ENCODE measurements at places on chromosomes 2 and 18.
A peak's percentile ranks its signal among the peaks of the same experiment; 100 is the strongest.

- DNase-seq = no peak
These were observed 26.7 kb downstream of the CTLA4 start for GRCh38 chr2:203894262-203894661.

DNA sequence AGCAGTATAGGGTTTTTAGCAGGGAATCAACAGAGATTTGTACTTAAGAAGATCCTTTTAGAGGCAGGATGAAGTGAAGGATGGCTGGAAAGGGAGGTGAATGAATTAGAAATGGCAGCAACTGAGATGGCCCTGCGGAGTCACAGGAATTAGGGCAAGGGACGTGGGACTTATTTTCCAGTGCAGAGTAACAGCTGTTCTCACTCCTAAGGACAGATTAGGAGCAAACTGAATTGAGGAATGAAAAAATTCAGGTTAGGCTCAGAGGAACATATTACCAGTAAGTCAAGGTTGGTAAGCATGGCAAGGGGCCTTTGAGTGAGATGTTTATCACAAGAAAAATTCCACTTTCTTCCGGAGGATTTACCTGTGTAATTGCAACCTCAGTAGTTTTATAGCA, 34.4 kb downstream of the COL4A3 start:
- no peak for DNase-seq

- DNase-seq = no peak
These were observed 131.6 kb upstream of the MSH6 start for GRCh38 chr2:47651296-47651695.

GRCh38 chr2:238821391-238821790, 26.5 kb upstream of the TWIST2 start:
- DNase-seq = no peak

- DNase-seq = no peak
These were observed 411.2 kb downstream of the RND3 start for GRCh38 chr2:150076281-150076680.

GRCh38 chr2:119608553-119608952, 64.3 kb downstream of the CFAP221 start:
- no peak for DNase-seq

GRCh38 chr18:37294951-37295350, 270.6 kb downstream of the CELF4 start:
- no peak for DNase-seq

GRCh38 chr2:241984271-241984655, 114.7 kb downstream of the RTP5 start:
- DNase-seq = no peak

GRCh38 chr2:249538-250042, 14.2 kb downstream of the SH3YL1 start:
- no peak for DNase-seq

GRCh38 chr2:1854729-1855547, 110.6 kb upstream of the PXDN start:
- peak; percentile 43 for DNase-seq

- DNase-seq = no peak
These were observed 170.2 kb downstream of the ATAD2B start for GRCh38 chr2:23756593-23757292.

DNA sequence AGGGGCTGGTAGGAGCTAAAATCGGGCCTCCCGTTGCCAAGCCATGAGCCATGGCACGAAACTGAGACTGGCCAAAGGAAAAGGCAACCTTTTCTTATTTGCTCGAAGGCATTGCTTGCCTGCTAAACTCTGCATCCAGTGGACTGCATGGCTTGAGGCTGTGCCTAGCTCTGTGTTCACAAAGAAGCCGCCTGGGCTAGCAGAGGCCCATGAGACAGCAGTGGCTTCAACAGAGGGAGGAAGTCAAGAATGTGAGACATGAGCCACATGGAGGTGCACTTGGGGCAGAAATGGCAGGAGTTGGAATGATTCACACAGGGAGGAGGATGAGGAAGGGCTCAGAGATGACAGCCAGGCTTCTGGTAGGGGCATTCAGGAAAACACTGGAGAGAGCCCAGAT, 33.5 kb downstream of the TPRKB start:
- DNase-seq = no peak

DNA sequence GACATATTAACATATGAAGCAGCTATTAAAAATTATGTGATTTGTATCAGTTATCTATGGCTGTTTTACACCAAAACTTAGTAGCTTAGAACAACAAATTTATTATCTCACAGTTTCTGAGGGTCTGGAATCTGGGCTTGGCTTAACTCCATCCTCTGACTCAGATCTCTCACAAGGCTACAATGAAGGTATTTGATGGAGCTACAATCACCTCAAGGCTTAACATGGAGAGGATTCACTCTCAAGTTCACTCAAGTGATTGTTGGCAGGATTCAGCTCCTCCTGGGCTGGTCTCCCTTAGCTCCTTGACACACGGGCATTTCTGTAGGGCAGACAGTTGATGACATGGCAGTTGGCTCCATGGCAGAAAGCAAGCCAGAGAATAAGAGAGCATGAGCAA, 133.0 kb upstream of the SLC14A2 start:
- no peak for DNase-seq

DNA sequence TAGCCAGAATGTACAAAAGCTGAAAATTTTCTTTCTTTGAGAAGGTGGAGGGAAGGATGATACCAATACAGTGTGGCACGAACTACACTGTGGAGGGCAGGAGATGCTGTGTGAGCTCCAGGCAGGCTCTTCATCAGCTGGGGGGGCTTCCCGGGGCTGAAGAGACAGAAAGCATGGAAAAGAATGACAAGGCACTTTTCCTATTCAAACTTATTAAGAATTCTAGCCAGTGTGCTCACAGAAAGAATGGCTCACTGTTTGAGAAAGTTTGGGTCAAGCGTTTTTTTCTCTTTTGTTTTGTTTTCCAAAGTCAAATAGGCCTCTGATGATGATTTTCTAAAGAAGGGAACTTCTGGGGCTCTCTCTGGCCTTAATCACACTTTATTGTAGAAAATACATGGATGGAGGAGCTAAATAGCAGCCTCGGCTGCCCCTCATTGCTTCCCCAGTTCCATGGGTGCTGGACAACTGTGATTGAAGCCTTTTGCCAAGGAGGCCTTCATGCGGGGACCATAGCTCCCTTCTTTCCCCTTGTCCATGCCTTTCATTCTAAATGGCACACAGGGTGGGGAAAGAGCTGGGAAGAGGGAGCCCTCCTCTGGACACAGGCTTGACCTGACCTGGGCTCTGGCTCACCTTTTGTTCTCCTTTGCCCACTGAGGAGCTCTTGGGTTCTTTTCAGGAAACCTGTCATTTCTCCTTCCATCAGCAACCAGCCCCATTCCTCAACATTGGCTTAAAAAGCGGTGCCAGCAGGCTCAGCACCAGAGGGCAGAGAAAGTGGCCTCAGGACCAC, 130.6 kb downstream of the TDRD15 start:
- DNase-seq = no peak

DNA sequence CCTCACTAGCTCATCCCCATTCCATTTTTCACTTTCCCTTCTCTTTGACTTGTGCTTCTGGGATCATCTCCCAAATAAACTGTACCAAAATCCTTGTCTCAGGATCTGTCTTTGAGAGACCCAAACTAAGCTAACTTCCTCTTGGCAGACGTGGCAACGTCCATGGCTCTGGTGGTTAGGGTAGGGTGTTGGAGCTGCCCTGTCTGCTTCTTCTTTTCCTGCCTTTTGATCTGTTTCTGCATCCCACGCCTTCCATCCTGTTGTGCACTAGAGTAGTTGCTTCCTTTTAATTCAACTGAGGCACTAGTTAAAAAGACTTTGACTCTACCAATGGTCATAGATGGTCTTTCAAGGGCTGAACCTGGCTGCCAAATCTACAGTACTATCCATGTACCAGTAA, 5.5 kb upstream of the MAP4K4 start:
- DNase-seq = no peak

DNA sequence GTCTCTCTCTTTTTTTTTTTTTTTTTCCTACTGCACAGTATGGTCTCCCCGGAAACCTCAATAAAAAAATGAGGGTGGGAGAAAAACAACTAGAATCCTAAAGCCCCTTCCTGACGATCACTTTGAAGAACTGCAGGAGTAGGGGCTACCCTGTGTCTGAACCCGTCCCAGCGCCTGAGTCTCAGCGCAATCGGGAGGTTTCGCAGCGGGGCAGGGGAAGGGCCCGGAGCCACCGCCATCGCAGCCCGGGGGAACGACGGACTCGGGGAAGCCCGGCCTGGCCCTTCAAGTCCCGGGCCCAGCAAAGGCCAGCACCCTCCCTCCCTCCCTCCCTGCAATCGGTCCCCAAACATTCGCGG, 411 bp downstream of the NARS1 start:
- DNase-seq = no peak

DNA sequence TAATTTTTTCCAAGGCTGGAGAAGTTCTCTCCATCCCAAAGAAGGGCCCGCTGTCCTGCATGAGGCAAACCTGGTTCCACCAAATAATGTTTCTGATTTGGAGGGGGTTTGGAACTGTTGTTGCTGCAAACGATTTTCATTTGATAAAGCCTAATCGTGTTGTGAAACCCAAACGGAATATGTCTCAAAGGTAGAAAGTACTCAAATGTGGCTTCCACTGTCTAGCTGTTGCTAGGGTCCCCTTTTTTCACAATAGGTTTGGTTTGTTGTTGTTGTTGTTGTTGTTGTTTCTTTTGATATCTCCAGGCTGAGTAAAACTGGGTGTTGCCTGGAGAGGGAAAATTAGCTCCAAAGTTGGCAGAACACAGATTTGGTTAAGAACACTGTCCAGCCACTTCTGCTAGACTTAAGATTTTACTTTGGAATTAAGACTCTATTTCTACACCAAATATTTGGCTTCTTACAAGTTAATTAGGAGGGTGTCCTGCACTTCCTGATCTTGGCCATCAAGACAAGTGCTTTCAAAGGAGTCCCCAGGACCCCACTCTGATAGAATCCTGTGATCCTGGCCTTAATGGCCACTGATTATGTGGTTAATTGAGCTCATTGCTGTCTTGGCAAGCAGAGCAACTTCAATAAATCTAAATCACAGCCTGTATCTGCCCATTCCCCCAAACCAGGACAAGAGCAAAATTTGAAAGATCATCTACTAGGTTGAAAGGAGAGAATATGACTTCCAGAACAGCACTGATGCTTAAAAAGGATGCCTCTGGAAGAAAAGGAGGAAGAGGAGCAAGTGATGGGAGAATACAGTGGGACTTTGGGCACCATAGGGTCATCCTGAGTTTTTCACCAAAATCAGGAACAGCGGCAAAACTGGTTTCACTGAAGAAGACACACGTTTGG, 3.3 kb upstream of the HOXD13 start:
- no peak for DNase-seq

DNA sequence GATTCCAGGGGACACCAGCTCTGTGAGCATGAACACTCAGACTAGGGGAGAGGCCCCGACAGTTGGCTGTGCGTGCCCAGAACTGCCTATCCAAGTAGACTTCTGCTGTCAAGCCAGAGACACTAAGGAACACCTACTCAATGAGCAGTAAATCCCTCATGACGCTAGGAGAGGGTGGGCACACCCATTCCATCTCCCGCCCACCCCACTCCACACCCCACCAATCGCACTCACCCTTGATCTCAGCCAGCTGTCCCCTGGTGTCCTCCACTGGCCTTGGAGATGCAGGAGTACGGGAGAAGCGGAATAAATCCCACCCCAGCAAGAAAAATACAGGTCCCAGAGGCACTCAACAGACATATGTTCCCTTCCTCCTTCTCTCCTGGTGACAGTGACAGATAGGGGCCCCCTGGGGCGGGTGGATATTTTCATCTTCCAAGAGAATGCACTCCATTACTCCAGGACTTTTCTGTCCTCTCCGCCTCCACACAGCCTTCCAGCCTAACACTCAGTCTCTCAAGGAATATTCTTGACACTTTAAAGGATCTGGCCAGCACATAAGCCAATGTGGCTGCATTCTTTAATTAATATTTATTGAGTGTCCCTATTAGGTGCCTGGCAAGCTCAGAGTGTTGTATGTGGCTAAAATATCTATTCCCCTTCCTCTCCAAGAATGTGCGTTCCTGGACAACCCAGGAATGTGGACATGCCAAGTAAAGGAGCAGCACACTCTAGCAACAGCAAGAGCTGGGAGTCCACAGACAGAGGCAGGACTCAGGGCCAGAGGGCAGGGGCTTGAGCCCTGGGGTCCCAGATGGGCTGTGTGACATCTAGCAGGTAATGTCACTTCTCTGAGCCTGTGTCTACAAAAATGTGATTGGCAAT, 13.1 kb upstream of the SMAD7 start:
- DNase-seq = no peak

DNA sequence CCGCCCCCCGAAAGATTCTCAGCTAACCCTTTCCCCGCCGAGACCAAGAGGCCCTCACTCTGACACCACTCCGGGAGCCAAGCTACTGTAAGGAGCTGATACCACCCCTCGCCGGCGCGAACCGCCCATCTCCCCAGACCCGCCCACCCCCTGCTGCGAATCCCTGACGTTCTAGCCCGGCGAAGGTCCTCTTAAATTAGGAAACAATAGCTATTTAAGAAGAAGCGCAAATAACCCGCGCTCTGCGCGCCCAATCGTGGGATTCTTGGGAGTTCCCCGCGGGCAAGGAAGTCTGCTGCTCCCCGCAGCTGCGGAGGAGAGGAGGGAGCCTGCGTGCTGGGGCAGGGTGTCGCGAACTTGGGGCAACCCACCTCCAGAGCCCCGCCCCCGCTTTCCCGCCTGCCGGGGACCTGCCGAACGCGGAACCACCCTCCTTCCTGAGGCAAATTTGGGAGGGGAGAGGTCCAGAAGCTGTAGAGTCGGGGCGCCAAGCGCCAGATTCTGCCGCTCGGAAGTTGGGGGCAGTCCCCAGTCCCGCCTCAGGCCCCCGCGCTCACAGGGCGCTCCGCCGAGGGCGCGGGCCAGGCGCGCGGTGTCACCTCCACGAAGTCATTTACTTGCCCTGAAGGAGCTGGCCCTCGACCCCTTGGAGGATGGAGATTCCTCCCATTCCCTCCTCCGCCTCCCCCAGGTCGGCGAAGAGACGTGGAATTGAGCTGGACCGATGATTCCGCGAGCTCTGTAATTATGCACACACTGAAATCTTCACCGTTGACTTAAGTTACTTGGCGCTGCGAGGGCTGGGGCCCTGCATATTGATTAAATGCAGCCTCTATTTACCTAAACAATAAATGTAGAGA, 8.4 kb upstream of the SP9 start:
- no peak for DNase-seq

GRCh38 chr2:200482194-200482593, 27.7 kb downstream of the KCTD18 start:
- DNase-seq = no peak

DNA sequence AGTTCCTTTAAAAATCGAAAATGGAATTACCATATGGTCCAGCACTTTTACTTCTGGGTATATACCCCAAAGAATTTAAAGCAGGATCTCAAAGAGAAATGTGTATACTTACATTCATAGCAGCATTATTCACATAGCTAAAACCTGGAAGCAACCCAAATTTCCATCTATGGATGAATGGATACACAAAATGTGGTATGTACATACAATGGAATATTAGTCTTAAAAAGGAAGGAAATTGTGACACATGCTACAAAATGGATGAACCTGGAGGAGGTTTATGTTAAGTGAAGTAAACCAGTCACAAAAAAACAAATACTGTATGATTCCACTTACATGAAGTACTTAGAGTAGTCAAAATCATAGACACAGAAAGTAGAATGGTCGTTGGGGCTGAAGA, 147.9 kb upstream of the LTBP1 start:
- no peak for DNase-seq
